Left renal pelvis (tissue), 4 donors: ENCODE measurements at places on chromosomes 1 and 21. TPM values are rescaled to one million over a fixed set of nuclear protein-coding genes. Genes with fewer than 3 reads are reported as not detected.

Gene FCRL1
- polyA plus RNA-seq, result not detected

Gene PLA2G2D
- polyA plus RNA-seq, result not detected

Gene EPS8L3
- not detected for polyA plus RNA-seq

Gene COL24A1
- 1.7 TPM for polyA plus RNA-seq

Gene RGS1
- polyA plus RNA-seq, result 5.0 TPM

Gene SLAMF8
- polyA plus RNA-seq, result 0.42 TPM

Gene TNNT2
- 57.1 TPM for polyA plus RNA-seq

Gene NPR1
- polyA plus RNA-seq, result 36.2 TPM

Gene C1orf141
- 0.39 TPM for polyA plus RNA-seq

Gene TCHHL1
- polyA plus RNA-seq, result not detected

Gene FAM167B
- polyA plus RNA-seq, result 10.8 TPM

Gene CACNA1S
- 0.30 TPM for polyA plus RNA-seq

Gene RPE65
- polyA plus RNA-seq, result 0.11 TPM

Gene TSEN15
- polyA plus RNA-seq, result 43.0 TPM

Gene SH3D21
- 19.3 TPM for polyA plus RNA-seq

Gene TNNI3K
- polyA plus RNA-seq, result 1.8 TPM

DNA sequence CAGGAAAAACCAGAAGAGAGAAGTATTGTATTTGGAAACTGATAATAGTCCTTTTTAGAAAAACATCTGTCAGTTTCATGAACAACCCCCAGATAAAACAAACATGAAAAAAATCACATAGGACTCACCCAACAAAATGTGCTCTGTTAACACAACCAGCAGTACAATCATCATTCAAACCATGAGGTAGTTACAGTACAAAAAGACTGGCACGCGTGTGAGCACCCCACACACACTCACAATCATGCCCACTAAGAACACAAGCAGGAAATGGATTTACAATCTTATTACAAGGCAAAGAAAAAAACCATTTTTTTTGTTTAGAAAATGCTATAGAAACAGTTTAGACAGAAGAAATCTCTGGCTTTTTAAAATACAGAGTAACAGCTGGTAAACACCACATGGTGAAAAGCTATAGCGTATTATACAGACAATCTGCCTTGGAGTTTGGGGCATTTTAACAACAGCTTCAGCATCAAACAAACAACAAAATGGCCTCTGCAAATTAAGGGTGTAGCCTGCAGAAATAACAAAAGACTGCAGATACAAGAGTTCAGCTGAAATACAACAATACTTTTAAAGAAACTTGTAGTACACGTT, 180.0 kb downstream of the CDC7 start:
- no peak for DNase-seq

DNA sequence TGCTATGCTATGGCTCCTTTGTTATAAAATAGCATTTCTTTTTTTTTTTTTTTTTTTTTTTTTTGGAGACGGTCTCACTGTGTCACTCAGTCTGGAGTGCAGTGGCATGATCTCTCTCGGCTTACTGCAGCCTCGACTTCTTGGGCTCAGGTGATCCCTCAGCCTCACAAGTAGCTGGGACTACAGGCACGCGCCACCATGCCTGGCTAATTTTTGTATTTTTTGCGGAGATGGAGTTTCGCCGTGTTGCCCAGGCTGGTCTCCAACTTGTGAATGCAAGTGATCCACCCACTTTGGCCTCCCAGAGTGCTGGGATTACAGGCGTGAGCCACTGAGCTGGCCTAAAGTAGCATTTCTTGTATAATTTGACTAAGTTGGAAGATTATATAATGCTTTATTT, 10.8 kb downstream of the CAMTA1 start:
- no peak for DNase-seq

DNA sequence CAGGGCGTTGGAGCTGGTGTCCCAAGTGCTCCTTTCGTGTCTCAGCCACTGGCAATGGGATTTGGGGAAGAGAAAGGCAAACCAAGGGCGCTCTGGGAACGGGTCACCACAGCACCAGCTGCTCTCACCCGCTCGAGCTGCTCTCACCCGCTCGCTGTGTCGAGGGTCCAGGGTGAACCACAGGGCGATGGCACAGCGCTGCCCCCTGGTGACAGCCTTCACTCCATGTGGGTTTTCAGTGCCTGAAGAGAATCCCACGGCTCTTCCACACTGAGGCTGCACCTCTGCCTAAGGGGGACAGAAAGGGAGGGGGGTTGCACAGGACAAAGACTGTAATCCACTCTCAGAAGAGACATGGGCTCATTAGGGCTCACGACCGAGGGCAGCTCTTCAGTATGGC, 7.1 kb upstream of the CLDN19 start:
- DNase-seq, result no peak

DNA sequence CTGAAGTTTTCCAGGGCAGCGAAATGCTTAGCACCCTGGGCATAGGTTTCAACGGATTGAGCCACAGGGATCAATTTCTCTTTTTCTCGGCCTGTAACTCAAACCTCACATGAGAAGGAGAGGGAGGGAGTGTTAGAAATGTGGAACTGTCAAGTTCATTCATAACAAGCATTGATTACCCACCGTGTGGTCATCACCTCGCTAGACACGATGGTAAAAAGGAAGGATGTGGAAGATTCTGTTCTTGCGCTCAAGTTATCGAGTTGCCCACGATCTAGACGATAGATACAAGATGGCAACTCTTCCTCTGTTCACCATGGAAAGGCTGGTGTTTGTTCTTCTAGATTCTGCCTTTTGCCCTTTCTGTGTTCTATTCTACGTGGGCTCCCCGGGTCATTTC, 4.0 kb upstream of the RCAN3 start:
- no peak for DNase-seq

- DNase-seq, result no peak
These were observed 576.2 kb downstream of the PTPRU start for GRCh38 chr1:29812408-29813135.

- no peak for DNase-seq
These were observed 44.4 kb upstream of the SRP9 start for GRCh38 chr1:225733254-225733653.

GRCh38 chr1:72885841-72886240, 603.5 kb upstream of the NEGR1 start:
- DNase-seq, result no peak

GRCh38 chr21:33171616-33172169, 58.0 kb upstream of the IFNAR2 start:
- no peak for DNase-seq

- DNase-seq, result no peak
These were observed 46.7 kb downstream of the CAMK2N1 start for GRCh38 chr1:20439282-20439681.

DNA sequence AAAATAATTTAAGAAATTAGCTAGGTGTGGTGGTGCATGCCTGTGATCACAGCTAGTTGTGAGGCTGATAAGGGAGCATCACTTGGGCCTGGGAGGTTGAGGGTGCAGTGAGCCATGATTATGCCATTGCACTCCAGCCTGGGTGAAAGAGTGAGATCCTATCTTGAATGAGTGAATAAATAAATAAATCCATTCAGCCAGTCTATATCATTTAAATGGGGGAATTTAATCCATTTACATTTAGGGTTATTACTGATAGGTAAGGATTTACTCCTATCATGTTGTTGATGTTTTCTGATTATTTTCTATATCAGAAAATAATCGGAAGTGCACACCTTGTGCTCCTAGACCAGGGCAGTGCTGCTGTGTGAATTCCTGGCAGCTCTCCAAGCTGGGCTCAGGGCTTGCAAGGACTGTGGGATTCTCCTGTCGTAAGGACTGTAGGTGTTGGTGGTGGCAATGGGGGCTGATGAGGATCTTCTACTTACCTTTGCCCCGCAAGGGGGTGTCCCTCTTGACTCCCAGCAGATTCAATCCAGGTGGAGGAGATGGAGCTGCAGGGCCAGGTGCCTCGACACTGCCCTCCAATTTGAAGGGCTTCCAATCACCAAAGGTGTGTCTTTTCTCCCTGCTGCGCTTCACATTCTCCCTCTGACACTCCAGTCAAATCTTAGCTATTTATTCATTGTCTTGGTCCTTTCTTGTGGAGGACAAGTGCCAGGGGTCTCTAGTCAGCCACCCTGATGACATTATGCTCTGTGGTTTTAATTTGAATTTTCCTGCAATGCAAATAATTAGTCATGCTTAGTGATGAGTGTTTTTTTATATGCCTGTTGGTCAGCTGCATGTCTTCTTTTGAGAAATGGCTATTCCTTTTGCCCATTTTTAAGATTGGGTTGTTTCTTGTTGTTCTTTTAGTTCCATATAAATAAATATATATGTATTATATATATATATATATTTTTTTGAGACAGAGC, 14.1 kb upstream of the TRAPPC10 start:
- DNase-seq, result no peak

DNA sequence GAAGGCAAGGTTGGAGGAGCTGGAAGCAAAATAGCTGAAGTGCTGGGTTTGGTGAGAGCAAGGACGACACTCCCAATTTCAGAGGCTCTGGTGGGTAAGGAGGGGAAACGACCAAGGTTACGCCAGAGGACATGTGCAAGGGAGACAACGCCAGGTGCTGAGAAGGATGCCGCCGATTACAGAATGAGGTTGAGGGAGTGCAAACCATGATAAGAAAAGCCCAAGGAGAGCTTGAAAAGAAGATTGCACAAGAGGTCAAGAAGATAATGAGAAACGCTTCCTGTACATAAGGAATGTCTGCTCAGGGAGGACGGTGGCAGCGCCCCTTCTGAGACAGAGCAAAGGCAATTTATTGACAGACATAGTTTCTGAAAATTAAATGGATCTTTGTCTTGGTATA, 382.0 kb upstream of the PROX1 start:
- DNase-seq, result no peak

DNA sequence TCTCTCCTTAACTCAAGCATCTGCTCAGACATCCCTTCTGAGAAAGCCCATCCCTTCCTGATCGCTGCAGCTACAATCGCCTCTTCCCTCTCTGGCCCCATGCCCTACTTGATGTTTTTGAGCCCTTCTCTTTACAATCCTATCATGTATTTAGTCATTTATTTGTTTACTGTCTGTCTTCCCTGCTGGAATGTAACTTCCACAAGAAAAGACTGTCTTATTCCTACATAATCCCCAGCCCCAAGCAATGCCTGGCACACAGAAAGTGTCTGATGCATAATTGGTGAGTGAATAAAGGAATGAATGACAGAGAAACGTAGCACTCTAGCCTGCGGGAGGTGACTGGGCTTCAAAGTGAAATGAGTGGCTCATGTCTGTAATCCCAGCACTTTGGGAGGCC, 25.4 kb downstream of the ECE1 start:
- no peak for DNase-seq

GRCh38 chr1:42075179-42075578, 78.0 kb upstream of the GUCA2B start:
- DNase-seq, result no peak

DNA sequence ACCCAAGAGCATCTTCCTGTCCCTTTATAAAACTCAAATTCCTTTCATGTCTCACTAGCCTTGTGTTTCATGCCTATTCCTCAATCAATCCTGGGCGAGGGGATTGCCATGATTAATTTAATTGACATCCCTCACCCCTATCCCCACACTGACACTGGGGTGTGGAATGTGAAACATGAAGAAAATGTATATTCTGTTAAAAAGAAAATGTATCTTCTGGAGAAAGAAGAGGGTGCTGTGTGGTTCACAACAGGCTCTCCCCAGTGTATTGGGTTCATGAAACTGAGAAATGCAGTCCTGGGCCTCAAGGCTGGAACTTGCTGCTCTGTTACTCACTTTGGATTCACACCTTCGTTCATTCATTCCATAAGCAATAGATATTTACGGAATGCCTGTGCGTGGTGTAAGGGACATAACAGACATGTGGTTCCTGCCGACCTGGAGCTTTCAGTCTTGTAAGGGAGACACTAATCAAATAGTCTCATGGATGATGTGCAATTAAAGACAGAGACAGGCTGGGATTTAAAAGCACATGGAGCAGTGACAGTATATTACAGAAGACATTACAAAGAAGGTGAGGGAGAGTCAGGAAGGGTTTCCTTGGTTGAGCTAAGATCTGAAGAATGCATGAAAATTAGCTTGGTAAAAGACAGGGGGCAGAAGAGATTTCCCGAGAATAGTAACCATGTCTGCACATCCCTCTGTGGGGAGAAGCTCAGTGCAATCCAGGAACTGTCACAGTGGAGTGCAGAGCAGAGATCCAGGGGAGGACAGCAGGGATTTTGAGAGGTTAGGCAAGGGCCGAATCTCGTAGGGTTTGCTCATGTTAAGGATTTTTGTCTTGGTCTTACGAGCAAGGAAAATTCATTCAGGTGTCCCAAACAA, 32.1 kb downstream of the SERTAD4 start:
- no peak for DNase-seq

GRCh38 chr1:234525099-234525799, 46.3 kb upstream of the TARBP1 start:
- no peak for DNase-seq

DNA sequence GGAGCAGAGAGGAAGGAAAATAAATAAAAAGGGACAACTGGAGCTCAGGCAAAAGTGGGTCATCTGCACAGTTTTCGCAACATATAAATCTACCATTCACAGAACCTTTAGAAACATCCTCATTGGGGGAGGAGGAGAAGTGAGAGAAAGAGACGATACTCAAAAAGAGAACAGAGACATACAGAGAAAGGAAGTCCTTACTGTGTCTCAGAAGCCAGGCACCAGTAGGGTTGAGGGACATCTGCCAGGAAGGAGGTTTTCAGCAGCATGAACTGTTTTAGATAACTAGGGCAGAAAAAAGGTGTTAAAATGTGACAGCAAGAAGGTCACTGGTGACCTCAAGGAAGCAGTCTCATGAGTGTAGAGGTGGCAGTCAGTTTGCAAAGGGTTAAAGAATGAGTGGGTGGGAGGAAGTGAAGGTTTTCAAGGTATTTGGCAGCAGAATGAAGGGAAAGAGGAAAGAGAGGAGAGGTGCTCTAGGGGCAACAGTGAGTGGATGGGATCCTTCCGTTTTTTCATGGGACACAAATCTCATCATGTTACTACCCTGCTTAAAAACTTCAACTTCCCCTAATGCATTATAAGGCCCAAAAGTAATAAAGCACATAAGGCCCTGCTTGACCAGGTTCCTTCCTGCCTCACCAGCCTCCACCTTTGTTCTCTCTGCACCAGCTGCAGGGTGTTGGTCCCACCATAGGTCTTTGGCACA, 9.5 kb downstream of the JAK1 start:
- DNase-seq, result no peak

GRCh38 chr1:57165546-57165945, 199.7 kb upstream of the C8B start:
- DNase-seq, result no peak

- DNase-seq, result no peak
These were observed 22.1 kb downstream of the GRHL3 start for GRCh38 chr1:24341260-24341659.

- no peak for DNase-seq
These were observed 257.5 kb upstream of the PRMT6 start for GRCh38 chr1:106798991-106799390.

- DNase-seq, result no peak
These were observed 6.2 kb upstream of the CA6 start for GRCh38 chr1:8939362-8939995.

DNA sequence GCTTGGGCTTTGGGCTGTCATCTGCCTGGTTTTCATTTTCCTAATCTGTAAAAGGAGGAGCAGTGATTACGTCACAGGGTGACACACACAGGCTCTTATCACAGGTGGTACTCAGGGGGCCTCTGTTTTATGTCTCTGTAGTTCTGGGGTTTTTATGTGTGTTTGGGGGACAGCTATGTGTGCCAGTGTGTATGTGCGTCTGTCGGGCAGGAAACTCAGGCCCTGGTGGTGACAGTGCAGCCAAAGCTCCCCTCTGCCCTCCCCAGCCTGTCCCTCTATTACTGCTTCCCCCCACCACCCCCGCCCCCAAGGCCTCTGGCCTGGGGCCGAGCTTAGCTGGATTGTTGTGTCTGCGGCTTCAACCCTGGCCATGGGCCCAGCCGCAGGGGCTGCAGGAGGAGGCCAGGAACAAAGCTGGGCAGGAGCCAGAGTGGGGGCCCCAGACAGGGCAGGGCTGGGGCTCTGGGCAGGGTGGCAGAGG, 13.3 kb downstream of the MFAP2 start:
- DNase-seq, result no peak

- DNase-seq, result no peak
These were observed 100.1 kb upstream of the SLC2A1 start for GRCh38 chr1:43058545-43059360.
